ENCODE measurements at places on chromosomes 11 and 22.

- no peak for DNase-seq
Measured at GRCh38 chr22:22943521-22944267, 56.1 kb downstream of the IGLL5 start.

GRCh38 chr11:126102436-126102981, 39.8 kb upstream of the CDON start:
- no peak for DNase-seq

- DNase-seq = no peak
Measured at GRCh38 chr11:117271208-117271607, 19.9 kb upstream of the BACE1-AS start.

DNA sequence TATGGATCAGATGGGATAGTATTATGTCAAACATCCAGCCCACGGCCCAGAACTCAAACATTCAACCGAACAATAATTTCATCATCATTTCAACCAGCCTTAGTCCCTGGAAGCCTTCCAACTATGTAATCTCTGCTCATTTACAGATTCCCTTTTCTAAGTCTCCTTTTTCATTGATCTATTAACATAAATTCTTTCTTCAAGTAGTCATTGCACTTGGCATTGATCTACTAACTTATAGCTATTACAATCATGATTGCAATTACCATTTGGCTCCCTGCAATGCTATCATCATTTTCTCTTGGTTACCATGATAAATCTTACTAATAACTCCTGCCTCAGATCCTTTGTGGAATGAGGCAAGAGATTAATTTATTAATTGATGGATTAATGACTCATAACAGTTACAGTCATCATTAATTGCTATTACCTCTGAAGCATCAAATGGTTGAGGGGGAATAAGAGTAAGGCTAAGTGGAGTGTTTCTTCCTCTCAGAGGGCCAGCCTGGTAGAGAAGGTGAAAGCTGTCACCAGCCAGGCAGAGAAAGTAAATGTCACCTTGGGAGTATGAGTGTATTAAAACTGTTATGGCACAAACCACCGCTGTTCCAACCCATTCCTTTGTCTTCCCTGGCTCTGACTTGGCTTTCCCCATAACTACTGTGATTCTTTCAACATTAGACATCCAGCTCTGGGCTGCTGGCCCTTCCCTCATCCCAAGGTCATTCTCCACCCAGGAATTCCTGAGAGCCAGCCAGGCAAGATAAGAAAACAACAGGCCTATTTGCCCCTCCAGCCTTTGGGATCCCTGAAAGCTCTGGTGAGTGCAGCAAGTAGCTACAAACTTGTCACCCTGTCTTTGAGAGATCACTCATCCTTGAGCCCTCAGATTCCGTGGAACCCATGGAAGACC, 174.7 kb downstream of the RRAS2 start:
- DNase-seq = no peak

GRCh38 chr22:23613193-23613972, 18.7 kb downstream of the DRICH1 start:
- no peak for DNase-seq

Data from CD4-positive, alpha-beta T cell treated with Interleukin-2 at 100 ng/mL for 4 hours (primary cell).